Tibial nerve (tissue), 4 donors: ENCODE measurements at places on chromosomes 16 and 17.

DNA sequence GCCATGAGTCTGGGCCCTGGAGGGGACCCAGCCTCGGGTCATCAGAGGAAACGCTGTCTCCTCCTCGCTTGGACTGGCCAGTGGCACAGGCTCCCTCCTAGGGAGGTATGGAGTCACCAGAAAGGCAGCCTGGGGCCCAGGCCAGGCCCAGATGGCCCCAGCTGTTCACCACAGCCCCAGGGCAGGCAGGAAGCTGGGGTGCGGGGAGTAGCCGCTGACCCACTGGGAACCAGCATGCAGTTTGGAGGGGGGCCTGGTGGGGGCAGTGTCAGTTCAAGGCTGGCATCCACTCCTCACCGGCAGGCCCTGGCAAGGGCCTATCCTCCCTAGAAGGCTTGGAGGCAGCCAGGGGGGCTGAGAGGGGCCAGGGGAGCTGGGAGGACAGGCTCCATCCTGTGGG is 48.8 kb downstream of the SDK2 start:
- no peaks in the 10 kb centered on the region for H3K36me3 ChIP-seq
- no peak for DNase-seq
- no peak overlapping the region for H3K27ac ChIP-seq

DNA sequence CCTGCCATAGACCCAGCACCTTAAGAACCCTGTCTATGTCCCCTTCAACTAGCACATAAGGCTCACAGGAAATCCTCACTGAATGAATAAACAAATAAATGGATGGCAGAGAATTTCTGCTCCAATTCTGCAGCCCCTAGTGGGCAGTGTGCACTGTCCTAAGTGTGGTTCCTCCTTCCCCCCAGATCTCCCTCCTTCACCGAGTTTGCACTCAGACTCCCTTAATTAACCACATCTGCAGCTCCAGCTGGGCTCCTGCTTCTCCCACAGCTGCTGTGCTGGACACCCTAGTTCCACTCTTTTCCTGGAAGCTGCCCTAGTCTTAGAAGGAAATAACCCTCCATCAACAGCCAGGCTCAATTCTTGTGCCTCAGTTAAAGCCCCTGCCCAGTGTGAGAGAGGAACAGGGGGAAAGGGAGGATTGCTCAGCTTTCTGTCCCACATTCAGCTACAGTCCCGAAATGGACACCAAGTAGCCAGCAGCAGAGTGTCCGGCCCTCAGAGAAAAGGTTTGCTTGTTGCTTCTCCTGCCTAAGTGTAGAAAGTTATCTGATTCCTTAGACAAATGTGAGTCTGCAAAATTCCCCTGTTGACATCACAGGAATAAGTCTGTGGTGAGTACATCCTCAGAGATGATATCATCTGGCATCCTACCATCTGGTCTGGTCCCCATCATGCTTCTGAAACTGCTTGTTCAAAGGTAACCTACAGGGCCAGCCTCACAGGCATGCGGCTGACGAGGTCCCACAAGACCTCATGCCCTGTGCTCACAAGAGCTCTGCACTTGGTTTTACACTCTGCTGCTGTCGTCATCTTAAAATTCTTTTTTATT is 12.3 kb downstream of the LRRC3C start:
- H3K36me3 ChIP-seq = no peaks in the 10 kb centered on the region
- no peaks in the 10 kb centered on the region for H3K27me3 ChIP-seq
- no peak overlapping the region for H3K27ac ChIP-seq
- no peaks in the 10 kb centered on the region for H3K4me1 ChIP-seq

GRCh38 chr16:82259731-82260130 is 89.7 kb upstream of the MPHOSPH6 start:
- H3K27ac ChIP-seq = no peak overlapping the region
- no peak overlapping the region for H3K4me3 ChIP-seq
- H3K36me3 ChIP-seq = no peaks in the 10 kb centered on the region
- no peaks in the 10 kb centered on the region for H3K4me1 ChIP-seq

- H3K4me3 ChIP-seq = no peak overlapping the region
- H3K36me3 ChIP-seq = no peaks in the 10 kb centered on the region
- no peak for DNase-seq
- no peaks in the 10 kb centered on the region for H3K4me1 ChIP-seq
- H3K27ac ChIP-seq = no peak overlapping the region
- no peaks in the 10 kb centered on the region for H3K27me3 ChIP-seq
Observed at GRCh38 chr17:1100382-1100781, 79.4 kb downstream of the ABR start.

- no peak overlapping the region for H3K4me3 ChIP-seq
- no peak for DNase-seq
- H3K27ac ChIP-seq = no peak overlapping the region
- no peaks in the 10 kb centered on the region for H3K36me3 ChIP-seq
- no peaks in the 10 kb centered on the region for H3K4me1 ChIP-seq
- H3K27me3 ChIP-seq = no peaks in the 10 kb centered on the region
Observed at GRCh38 chr16:50458667-50459495, 89.3 kb upstream of the NKD1 start.

DNA sequence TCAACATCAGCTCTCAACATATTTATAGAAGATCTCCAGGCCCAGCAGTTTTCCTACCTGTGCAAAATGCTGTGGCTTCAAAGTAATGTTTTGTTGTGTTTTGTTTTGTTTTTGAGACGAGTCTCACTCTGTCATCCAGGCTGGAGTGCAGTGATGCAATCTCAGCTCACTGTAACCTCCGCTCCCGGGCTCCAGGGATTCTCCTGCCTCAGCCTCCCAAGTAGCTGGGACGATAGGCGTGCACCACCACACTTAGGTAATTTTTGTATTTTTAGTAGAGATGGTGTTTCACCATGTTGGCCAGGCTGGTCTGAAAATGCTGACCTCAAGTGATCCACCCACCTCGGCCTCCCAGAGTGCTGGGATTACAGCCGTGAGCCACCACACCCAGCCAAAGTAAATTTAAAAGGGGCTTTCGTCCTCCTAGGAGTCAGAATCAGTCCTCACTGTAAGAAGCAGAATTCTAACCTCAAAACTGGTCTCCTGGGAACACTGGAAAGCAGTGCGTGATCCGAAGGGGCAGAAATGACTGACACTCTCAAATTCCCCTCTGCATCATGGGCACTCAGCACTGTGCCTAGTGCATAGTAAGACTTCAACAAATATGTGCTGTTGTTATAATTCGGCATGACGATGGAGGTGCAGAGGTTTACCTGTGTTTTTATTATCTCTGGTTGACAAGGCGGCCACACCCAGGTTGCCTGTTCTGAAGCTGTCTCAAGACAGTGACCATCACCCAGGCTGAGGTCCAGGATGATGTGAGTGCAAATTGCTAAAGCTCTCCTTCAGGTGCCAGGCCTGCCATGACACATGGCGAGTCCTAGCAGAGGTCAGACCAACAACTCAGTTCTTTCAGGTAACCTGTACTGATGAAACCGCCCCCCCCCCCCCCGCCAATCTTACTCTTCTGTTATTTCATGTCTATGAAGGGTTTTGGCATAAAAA is 59.8 kb downstream of the ADCY9 start:
- H3K27me3 ChIP-seq = no peaks in the 10 kb centered on the region
- H3K4me1 ChIP-seq = peaks cover 15% of the 10 kb centered on the region
- DNase-seq = no peak
- H3K36me3 ChIP-seq = no peaks in the 10 kb centered on the region
- no peak overlapping the region for H3K4me3 ChIP-seq
- no peak overlapping the region for H3K27ac ChIP-seq
